Vagina (tissue), 2 donors: ENCODE measurements at places on chromosomes 1 and 21.

DNA sequence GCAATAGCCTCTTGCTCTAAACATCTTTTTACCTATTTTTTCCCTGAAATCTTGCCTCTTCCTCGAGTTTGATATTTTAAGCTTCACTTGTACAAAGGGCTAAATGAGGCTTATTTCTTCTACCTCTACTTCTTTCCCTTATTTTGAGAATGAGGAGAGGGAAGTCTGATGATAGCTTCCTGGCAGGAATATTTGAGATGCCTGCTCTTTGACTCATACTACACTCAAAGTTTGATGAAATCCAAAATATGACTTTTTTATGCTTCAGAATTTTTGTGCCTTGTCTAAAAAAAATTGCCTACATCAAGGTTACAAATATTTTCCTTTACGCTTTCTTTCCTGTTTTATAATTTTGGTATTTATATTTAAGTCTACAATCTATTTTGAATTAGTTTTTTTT, 624.4 kb upstream of the PLXNA2 start:
- no peak for DNase-seq

- DNase-seq: peak; percentile 95
These were observed 1.6 kb upstream of the CLSTN1 start for GRCh38 chr1:9825093-9826074.

DNA sequence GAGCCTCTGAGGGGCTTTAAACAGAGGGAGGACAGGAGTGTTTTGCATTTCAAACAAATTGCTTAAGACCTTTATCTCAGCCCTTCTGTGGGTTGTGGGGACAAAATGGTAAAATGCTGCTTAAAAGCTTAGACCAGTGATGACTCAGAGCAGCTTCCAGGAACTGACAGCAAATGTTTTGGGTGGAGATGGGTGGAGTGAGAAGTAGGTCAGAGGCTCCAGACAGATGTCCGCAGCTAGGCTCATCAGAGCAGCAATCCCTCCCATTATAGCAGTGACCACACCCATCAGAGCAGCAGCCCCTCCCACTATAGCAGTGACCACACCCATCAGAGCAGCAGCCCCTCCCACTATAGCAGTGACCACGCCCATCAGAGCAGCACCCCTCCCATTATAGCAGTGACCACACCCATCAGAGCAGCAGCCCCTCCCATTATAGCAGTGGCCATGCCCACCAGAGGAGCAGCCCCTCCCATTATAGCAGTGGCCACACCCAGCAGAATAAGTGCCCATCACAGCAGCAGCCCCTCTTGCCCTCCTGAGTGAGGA, 532.2 kb downstream of the MATN1 start:
- peak; percentile 86 for DNase-seq

- no peak for DNase-seq
These were observed 79.0 kb downstream of the CD58 start for GRCh38 chr1:116491700-116492357.

DNA sequence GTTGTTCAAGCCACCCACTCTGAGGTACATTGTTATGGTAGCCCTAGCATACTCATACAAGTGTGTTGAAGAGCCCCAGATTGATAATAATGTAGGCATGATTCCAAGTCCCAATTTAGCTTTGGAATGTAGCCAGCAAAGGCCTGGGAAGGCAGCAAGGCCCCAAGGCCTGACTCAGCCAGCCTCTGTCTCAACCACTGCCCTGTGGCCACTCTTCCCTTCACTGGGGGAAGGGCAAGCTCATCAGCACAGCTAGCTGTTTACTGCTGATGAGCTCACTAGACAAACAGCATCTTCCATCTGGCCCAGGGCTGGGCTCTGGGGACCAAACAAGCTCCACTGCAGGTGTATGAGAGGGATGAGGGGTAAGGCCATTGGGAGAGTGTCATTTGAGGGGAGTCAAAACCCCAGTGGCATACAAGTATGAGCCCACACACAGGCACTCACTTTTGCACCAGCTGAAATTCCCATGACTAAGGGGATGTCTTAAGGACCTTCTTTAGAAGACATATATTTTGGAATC, 2.2 kb upstream of the IRF6 start:
- peak; percentile 79 for DNase-seq

DNA sequence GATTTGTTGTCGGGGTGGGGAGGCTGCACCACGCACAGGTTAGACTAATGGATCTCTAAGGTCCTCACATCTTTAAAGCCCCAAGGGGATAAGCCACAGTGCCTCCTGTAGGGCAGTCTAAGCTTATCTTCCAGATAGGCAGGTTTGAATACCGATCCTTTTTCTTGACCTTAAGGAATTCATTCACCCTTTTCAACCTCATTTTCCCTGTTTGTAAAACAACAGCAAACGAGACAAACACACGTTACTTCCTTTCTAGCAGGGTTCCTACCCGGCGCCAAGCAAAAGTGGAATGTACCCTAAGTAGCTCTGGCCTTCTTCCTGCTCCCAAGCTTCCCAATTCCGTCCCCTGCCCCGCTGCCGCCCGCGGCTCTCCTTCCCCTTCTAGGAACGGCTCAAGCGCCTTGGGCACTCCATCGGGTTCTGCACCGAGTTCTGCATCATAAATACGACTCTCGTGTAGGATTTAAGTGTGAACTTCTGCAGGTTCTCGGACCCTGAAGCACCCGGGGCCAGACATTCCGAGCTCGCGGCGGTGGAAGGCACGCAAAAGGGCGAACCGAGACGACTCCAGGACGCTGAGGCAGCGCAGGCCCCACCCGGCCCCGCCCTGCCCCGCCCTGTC, 548 bp upstream of the CDC20 start:
- no peak for DNase-seq

GRCh38 chr1:9292361-9293240, at the start of gene SPSB1:
Gene SPSB1, plus strand, starts transcription at chr1:9292894. Its CDS starts 62,998 bp downstream, at chr1:9355892.
- DNase-seq: no peak

GRCh38 chr1:95171270-95172245, 54.4 kb downstream of the TLCD4 start:
- no peak for DNase-seq

GRCh38 chr21:41745026-41745820, 21.6 kb downstream of the RIPK4 start:
- DNase-seq: no peak

DNA sequence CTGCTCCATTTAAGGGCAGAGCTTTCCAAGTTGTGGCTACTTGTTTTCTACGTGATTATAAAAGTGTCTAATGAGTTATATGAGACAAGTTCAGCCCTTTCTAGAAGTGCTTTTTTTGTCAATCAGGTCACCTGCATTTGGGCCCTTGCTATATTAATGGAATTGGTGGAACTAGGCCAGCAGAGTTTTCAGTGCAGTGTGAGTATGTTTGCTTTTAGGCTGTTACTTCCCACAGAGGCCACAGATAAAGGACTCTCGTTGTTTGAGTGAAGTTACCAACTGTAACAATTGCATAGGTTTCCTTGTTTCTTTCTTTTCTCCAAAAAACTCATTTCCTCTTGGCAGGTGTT, 10.9 kb downstream of the SMAP2 start:
- DNase-seq: no peak

DNA sequence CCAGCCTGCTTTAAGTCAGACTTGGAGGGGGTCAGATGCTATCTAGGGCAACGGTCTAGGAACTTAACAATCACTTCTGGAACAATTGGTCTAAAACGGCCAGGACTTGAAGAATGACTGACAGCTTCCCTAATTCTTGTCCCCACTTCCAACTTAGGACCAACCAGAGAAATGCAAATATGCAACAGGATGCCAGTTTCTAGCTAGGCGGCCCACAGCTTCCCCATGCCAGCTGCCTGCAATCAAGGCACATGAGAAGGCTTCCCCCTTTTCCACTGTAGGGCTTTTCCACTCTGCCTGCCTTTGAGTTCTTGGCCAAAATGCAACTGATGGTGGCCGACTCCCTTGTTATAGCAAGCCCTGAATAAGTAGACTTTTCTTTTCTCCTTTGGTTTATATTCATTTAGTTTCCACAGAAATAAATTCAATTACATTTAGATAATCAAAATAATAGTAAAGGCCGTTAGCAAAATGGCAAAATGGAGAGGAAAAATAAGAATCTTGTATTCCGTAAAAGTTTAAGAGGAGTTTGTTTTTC, 80.9 kb downstream of the BACH1 start:
- no peak for DNase-seq

GRCh38 chr1:1179983-1180861, 6.5 kb downstream of the TTLL10 start:
- DNase-seq: no peak

- no peak for DNase-seq
These were observed 8.9 kb downstream of the MFAP2 start for GRCh38 chr1:16971341-16972188.

DNA sequence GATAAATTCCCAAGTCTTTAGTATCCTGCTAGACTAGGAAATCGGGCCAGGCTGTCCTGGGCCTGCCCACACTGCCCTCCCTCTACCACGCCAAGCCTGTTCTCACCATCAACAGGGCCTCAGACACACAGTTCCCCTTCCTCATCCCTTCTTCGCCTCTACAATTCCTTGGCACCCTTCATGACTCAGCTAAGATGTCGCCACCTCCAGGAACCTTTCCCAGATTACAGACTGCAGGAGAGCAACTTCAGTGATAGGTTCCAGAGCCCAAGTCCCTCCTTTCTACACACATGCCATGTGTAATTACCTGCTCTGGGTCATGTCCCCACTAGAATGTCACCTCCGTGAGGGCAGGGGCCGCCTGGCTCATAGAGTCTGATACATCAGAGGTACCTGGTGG, 3.3 kb downstream of the RIMS3 start:
- DNase-seq: no peak

DNA sequence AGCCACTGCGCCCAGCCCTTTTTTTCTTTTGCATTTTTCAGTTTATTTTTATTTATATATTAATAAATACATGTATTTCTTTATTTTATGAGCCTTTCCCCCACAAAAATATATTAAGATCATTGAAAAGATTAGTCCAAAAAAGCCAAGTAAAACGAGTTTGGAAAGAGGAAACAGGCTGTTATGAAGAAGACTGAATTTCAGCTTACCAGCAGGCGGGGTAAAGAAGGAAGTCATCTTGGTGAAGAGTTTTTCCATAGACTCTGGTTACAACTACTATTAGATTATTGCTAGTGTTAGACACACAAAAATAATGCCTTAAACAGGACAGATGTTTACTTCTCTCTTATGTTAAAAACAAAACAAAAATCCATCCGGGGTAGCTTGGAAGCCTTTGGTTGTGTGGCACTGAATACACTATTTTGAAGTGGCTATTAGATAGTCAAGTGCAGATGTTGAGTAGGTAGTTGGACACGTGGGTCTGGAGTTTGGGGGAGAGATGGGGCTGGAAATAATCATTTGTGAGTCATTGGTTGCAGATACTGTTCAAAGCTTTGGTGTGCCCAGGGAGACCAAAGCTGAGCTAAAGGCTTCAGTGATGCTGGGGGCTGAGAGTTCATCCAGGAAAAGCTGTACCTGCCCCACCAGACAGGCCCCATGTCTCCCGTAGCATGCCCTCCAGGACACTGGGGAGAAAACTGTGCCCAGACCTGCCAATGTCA, 8.7 kb upstream of the LRRC71 start:
- no peak for DNase-seq

- DNase-seq: no peak
These were observed 8.0 kb downstream of the RRP1 start for GRCh38 chr21:43797415-43797814.

DNA sequence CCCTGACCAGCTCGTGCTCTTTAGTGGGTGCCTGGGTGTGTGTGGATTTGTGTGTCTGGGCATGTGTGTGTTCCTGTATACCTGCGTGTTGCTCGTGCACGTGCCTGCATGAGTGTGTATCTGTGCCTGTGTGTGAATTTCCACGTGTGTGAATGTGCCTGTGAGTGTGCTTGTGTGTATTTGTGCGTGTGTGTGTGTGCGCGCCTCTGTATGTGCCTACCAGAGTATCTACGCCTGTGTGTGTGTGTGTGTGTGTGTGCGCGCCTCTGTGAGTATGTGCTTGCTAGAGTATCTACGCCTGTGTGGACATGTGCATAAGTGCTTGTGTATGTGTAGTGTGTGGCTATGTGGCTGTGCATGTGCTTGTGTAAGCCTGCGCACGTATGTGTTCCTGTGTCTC, 691 bp upstream of the SELENBP1 start:
- DNase-seq: no peak

GRCh38 chr1:160837558-160838205, 25.0 kb downstream of the CD244 start:
- DNase-seq: no peak

- no peak for DNase-seq
These were observed 24.2 kb downstream of the ARHGEF10L start for GRCh38 chr1:17563494-17564281.

DNA sequence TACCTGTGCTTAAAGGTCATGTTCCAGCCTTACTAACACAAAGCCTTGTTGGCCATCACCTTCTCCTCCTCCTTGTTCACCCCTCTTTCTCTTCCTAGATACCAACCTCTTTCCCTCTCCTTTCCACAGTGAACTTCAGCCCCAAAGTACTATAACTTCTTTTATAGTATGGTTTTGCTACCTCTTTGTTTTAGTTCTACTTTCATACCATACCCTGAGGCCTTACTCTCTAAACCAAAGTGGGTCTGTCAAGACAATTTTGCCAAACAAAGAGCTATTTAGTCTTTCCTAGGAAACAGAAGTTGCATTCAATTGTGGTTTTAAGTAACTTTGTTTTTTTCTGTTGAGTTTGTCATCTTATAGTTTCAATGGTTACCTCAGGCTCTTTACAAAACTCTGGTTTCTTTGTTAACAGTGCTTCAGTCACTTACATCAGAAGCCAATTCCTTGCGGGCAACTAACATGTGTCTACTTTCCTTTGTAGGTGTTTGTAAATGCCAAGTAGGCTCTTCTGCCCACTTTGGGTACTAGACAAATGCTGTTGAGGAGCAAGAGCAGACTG, 623.9 kb upstream of the PKN2 start:
- no peak for DNase-seq

DNA sequence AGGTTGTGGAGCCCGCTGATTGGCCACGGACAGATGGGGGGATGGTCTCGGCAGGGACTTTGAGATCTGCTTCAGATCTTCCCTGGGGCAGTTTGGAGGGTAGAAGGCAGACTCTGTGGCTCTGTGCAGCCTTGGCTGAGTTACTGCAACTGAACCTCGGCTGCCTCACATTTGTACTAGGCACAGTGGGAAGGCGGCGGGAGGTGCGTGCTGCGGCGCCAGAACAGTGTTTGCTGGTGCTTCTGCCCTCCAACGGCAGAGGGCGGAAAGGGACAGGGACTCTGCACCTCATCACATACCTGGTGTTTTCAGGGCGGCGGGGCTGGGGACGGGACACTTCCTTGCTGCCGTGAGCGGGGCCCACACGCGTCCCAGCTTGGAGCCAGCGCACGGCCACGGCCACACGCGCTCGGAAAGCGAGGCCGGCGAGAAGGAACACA, 26.2 kb downstream of the SLC66A1 start:
- DNase-seq: no peak

GRCh38 chr1:37410105-37410504, 64.3 kb upstream of the ZC3H12A start:
- DNase-seq: no peak

GRCh38 chr1:150881331-150882070, 5.1 kb upstream of the ARNT start:
- no peak for DNase-seq

DNA sequence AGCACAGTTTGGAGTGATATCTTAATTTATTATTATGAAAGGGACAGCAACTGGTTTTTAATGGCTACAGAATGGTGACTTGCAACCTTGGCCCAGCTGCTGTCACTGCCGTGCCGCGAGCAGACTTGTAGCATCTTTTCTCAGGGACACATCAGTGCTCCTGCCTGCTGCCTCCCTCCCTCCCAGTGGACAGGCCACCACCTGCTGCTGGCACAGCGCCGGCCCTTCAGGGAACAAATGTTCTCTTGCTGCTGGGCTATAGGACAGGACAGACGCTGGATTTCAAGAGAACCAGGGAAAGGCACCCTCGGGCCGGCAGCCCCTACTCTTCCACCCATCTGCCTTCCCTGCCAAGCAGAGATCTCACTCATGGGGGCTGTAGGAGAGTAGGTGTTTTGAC, 413.8 kb upstream of the NFIA start:
- DNase-seq: no peak
